ENCODE measurements at places on chromosomes 4 and X.

GRCh38 chrX:150352581-150352980 is 10.5 kb upstream of the MAMLD1 start:
- no peak for DNase-seq

- no peak for DNase-seq
Measured at GRCh38 chrX:118156953-118157608, 40.5 kb upstream of the KLHL13 start.

DNA sequence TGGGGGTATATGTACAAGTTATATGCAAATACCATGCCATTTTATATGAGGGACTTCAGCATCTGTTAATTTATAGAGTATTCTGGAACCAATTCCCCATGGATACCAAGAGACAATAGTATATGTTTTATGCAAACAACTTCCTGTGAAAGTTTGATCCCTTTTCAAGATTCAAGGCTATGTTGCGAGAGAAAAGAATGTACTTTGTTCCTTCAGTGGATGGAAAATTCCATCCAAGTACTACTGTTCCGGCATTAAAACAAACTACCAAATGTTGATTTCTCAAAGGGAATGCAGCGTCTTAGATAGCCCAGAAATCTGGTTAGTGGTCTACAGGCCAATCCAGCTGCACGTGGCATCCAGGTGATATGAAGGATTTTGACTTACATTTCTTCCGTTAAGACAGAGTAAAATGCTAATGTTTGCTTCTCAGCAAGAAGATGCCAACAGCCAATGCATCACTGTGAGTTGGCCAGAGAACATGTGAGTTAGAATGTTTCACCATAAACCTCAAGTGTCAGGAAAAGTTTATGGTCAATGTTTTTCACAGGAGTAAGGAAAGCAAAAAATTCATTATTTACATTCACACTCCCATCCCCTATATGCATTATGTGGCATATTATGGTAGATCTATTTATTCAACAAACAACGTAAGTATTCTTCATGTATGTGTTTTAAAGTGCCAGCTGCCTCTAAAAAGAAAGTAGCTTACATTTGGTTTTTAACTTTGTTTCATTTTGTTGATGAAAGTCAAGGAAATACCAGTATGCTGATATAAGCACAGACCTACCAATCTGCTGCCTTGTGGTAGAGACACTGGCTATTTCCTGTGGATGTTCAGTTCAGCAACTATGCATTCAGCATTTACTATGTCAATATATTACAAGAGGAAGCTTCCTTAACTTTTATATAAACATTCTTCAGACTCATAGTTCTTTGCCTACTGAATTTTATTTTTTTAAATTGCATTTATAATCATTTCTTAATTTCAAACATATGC is 44.4 kb downstream of the METTL14 start:
- DNase-seq: no peak

GRCh38 chrX:80578517-80579105 is 158.4 kb downstream of the TENT5D start:
- no peak for DNase-seq

DNA sequence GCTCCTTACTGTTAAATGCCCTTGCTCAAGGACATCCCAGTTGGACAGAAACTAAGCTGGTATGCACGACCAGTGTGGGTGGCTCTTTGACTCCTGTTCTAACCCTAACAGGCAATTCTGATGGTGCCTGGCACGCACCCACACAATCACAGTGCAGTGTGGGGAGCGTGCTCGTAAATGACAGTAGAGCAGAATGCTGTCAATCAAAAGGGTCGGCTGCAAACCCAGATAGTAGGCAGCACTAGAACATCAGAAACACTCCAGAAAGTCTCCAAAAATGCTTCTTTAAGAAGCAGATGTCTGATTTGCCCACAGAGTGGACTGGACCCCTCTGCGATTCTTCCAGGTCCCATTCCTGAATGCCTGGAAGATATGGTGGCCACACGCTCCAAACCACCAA is 37.6 kb upstream of the MTM1 start:
- DNase-seq: no peak

DNA sequence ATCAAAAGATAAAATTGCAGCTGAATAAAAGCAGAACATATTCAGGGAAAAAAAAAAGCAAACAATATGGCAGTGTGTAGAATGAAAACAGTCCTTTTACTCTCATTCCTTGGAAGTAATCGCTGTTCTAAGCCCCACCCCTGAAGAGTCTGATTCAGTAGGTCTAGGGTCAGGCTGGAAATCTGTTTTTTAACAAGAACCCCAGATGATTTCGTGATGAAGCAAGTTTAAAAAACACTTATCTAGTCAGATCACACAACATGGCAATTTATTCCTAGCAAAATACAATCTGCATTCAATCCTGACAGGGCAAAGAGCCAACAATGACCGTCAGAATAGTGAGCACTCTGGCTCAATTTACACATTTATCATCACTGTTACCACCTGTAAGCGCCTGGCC is 16.1 kb downstream of the FAM120C start:
- no peak for DNase-seq

- no peak for DNase-seq
Measured at GRCh38 chr4:110704748-110705439, 82.0 kb upstream of the PITX2 start.

DNA sequence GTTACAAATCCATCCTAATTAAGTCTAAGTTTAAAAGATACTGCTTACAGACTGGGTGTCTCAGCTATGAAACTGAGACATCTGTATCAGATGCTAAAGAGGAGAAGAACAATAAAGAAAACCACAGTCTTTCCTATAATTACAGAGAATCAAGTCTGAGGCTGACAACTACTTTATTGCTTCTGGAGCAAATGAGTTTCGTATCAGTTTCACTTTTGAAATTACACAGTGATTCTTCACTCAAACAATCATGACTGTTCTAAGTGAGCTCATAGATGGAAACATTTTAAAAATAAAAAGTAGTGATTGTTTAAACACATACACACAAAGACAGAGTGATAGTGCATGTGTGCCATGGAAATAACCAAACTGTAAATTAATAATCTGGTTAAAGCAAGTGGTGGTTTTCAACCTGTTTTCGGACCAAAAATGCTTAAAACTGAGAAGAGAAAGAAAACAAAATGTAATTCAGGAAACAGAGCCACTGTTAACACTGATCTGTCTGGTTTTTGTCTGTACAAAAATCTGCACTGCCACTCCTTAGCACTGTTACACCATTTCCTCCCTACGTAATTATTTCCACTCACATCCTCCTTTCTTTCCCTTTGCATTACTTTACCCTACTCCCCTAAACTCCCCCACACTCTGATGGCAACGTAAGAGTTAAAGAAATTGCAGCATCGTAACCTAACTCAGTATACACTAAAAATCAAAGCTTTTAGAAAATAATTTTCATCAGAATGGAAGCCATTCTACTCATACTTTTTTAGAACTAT is 12.5 kb downstream of the RFC1 start:
- no peak for DNase-seq

DNA sequence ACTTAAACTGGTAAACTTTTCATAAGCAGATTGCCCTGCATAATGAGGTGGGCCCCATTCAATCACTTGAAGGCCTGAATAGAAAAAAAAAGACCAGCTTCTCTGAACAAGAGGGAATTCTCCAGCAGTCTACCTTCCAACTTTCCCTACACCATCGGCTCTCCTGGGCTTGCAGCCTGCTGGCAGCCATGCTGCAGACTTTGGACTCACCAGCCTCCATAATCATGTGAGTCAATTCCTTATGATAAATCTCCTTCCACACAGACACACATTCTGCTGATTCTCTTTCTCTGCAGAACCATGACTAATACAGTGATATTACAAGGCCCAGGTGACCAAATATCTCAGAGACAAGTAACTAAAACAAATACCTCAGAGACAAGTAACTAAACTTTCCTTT is 113.8 kb upstream of the WDR17 start:
- DNase-seq: no peak

DNA sequence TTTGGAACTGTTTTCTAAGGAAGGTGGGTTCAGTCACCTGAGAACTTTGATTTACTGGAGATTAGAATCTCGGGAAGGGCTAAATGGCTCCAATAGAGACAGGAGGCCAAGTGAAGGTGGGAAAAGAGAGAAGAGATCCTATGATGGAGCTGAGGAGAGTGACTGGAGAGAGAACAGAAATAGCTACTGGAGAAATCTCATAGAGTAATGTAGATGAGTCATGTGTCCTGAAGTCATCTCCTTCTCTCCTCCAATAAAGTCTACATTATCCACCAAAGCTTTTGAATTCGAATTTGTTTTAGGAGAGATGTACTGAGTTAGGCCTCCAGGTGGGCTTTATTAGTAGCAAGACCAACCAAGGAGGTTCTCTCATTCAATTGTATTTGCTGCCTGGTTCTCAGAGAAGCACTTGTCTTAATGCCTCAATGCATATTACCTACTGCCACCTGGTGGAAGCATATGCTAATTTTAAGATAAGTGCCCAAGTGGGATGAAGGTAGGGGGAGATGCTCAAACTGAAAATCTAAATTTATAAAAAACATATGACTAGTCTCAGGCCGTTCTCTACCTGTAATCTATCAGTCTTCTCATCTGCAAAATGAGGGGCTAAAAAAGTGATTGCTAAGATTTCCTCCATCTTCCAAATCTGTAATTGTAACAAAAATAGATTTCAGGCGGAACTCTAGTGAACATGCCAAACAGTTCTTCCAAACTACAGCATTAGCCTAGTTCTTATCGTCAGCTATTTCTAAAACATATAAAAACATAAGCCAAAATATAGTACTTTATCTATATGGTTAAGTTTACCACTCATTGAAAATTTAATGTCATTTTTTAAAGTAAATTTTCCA is 24.4 kb downstream of the TXK start:
- peak; percentile 4 for DNase-seq

- DNase-seq: no peak
Measured at GRCh38 chr4:126451237-126451873, 1136.6 kb downstream of the FAT4 start.

DNA sequence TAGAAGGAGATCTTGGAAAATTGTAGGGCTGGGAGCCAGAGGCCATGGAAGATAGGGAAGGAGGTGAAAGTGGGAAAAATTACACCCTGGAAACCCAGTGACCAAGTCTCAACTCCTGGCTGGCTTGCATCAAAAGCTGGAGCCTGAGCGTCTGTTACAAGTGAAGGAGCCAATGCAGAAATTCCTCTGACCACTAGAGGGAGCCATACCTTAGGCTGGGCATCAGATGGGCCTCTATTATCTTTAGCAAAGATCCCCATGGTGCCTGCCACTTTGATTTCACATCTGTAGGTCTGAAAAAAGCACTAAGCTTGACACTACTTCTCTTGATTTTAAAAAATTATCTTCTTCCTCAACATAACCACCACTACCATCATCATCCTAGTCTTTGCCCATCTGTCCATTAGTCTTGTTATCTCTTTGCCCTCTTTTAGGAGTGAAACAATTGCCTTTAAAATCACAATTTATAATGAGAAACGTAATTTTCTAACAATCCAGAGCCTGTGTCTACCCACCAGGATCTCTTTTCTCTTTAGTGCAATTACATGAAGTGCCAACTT is 62.9 kb downstream of the ANAPC4 start:
- peak; percentile 51 for DNase-seq

GRCh38 chrX:115058276-115058675 is 40.9 kb upstream of the IL13RA2 start:
- DNase-seq: no peak

DNA sequence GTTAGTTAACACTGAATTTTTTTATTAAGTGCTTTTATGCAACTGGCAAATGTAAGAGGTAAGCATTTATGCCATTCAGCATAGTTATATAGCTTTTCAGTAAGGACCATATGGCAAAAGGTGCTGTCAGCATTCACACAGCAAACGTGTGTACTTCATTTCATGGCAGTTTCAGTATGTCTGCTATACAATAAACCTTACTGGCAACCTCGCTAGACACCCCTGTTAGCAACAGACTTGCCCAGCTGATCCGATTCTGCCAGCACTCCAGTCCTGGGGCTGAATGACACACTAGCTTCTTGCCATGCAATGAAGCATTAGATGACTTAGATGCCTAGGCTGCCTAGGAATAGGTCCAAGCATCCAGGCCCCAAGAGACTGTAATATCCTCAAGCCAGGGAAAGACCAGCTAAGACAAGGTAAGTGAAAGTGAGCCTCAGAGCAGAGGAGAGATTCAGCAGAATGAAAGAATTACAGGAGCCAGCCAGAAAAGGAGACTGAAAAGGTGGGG is 47.3 kb upstream of the DOCK11 start:
- DNase-seq: no peak

GRCh38 chrX:93673869-93674271 is at the start of gene FAM133A:
Gene FAM133A, plus strand, starts transcription at chrX:93674206. Its CDS starts 35,214 bp downstream, at chrX:93709420.
- DNase-seq: peak; percentile 45

DNA sequence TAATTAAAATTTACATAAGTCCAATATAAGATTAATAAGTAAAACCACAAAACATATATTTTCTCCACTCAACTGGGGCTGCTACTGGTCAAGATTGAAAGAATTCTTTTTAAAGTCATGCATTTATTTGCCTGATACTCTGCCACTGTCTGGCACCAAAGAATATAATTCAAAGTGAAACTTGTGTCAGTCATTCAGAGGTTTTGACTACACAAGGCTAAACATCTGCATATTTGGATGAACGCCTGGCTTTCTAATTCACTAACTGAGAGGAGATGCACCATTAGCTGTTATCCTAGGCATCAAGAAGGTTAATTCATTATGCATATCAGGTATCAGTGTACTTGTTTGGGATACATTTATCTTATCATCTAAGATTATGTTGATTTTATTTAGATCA is 598.5 kb downstream of the CENPC start:
- no peak for DNase-seq

GRCh38 chrX:42106556-42106955 is 183.2 kb upstream of the CASK start:
- no peak for DNase-seq

GRCh38 chr4:8160233-8160560 is 1.6 kb upstream of the ABLIM2 start:
- no peak for DNase-seq

GRCh38 chr4:79597266-79597665 is 189.2 kb upstream of the GK2 start:
- DNase-seq: no peak

DNA sequence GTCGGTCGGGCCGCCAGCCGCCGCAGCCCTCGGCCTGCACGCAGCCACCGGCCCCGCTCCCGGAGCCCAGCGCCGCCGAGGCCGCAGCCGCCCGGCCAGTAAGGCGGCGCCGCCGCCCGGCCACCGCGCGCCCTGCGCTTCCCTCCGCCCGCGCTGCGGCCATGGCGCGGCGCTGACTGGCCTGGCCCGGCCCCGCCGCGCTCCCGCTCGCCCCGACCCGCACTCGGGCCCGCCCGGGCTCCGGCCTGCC is 213 bp downstream of the NFKB1 start:
- no peak for DNase-seq

- DNase-seq: peak; percentile 8
Measured at GRCh38 chrX:103791228-103791627, 14.6 kb downstream of the PLP1 start.

DNA sequence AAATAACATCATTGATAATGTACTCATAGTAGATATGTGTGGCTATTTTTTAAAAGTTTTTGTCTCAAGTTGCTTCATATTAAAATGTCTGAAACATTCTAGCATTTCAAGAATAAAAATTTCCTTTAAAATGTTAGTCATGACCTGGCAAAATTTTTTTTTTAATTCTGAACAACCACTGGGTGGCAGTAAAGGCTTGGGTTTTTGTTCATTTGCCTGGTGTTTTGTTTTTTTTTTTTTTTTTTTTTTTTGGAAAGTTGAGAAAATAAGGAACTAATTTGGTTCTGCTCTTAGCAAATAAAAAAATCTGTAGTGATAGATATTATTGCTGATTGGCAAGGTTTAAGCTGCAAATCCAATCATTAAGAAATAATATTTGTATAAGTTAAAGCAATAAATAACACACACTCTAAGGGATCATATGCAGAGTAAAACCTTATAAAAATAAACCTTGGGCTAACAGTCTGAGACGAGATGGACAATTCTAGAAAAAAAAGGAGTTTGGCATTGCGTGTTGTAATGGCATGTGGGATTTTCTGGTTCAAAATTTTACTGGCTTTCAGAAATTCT is 81.4 kb downstream of the CEP44 start:
- no peak for DNase-seq
